Stimulated activated CD4-positive, alpha-beta T cell treated with anti-CD3 and anti-CD28 coated beads, Interleukin-2, amount 100 ng/mL, for 4 hours (primary cell): ENCODE measurements at places on chromosomes 6 and 20.

GRCh38 chr6:85191656-85192055 lies 258.2 kb upstream of the NT5E start:
- DNase-seq, result no peak

- no peak for DNase-seq
These were observed 6.0 kb upstream of the MRAP2 start for GRCh38 chr6:84027340-84028181.

GRCh38 chr6:80517525-80517924 lies 411.1 kb downstream of the BCKDHB start:
- no peak for DNase-seq

- no peak for DNase-seq
These were observed 155.5 kb downstream of the HACE1 start for GRCh38 chr6:104704191-104704590.

DNA sequence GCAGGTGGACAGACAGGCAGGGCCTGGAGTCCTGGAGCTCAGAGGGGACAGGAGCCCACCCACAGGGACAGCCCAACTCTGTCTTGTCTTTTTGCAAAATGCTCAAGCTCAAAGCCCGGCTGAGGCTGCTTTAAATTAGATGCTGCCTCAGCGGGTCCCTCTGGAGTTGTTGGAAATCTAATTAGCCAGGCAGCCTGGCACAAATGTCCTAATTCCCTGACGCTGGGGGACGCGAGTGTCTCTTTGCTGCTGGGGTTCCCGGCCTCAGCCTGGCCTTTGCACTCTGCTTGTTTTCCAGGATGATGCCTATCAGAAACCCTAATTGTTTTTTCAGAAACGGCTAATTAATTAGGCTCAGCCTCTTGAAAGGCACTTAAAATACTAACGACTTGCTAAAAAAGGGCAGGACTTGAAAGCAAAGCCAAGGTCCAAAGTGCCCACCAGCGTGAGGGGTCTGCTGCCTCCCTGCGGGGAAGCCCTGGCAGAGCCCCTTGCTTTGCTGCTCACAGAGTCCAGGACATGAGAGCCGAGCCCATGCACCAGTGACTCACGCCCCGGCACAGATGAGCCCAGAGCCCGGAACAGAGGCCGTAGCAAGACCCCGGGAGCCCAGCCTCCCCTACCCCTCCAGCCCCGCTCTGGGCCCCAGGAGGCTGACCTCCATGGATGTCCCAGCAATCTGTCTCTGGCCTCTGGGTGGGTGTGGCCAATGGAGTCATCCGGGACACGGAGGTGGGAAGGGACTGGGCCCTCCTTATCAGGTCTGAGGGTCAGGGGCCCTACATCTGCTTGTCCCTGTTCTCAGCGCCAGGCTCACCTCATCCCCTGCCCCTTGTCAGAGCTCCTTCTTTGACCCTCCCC lies 46.0 kb upstream of the BHLHE23 start:
- DNase-seq, result no peak

GRCh38 chr6:111952821-111953540 lies 79.7 kb upstream of the FYN start:
- no peak for DNase-seq

- DNase-seq, result no peak
These were observed 241.1 kb upstream of the THEMIS start for GRCh38 chr6:128141932-128142331.

GRCh38 chr20:12965212-12965869 lies 43.4 kb upstream of the SPTLC3 start:
- no peak for DNase-seq

DNA sequence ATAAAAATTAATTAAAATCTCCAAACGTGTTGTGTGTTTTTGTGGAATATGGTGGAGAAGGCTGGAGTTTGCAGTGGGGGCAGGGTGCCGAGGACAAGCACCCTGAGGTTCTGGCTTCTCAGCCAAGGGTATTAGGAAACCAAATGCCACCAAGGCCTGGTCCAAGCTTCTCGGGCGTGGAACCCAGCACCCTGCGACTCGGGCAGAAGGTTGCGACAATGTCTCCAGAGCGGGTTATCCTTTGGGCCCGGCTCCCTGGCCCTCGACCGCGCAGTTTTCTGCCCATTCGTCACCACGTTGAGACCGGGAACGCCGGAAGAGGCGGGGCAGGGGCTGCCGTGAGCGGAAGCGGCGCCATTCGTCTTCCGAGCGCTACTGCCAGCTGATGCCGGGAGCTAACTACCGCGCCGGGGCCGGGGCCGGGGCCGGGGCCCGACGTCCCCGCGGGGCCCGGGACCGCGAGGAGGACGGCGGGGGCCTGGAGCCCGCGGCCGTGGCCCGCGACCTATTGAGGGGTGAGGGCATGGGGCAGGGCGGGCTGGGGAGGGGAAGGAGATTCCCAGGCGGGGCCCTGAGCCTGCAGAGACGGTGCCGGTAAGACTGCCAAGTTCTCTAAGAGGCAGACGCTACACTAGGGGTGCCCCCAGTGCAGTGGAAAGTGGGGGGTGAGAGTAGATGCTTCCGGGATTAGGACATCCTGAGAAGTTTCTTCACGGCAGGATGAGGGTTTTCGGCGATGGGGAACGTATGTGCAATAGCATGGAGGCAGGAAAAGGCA lies at the start of gene RRP36:
Gene RRP36 (plus strand): TSS at position 354 of the 778 bp plus-strand sequence. CDS start 32 bp downstream, at position 386.
- DNase-seq, result peak; percentile 54
